ENCODE measurements at places on chromosomes 3 and 15. TPM values are rescaled to one million over a fixed set of nuclear protein-coding genes. Genes with fewer than 3 reads are reported as not detected.

EPHA3 gene
- total RNA-seq: 1.6 TPM

LRRC31 gene
- not detected for total RNA-seq

VILL gene
- 2.3 TPM for total RNA-seq

SPTBN5 gene
- total RNA-seq: 3.0 TPM

OR5K2 gene
- not detected for total RNA-seq

ACKR2 gene
- total RNA-seq: 0.19 TPM

KBTBD13 gene
- not detected for total RNA-seq

KLF15 gene
- 5.7 TPM for total RNA-seq

LDHAL6B gene
- not detected for total RNA-seq

COL8A1 gene
- total RNA-seq: 3,403 TPM

TTLL13 gene
- total RNA-seq: not detected

PDZRN3 gene
- 34.1 TPM for total RNA-seq

PLA2G4E gene
- not detected for total RNA-seq

TOPAZ1 gene
- total RNA-seq: not detected

TMEM266 gene
- not detected for total RNA-seq

SAXO2 gene
- 2.0 TPM for total RNA-seq

MORC1 gene
- total RNA-seq: not detected

GOLGA8M gene
- 2.7 TPM for total RNA-seq

TUSC7 gene
- total RNA-seq: not detected

FOXB1 gene
- total RNA-seq: not detected
